Pulmonary artery endothelial cell (primary cell): ENCODE measurements at places on chromosomes 7 and 10. TPM values are rescaled to one million over a fixed set of nuclear protein-coding genes. Genes with fewer than 3 reads are reported as not detected.
A peak's percentile ranks its signal among the peaks of the same experiment; 100 is the strongest.

GPR26 gene
- not detected in 2 replicates for total RNA-seq

GRCh38 chr10:119872860-119873681, 428 bp upstream of the MCMBP start:
- peak; percentile 45 for DNase-seq

DNA sequence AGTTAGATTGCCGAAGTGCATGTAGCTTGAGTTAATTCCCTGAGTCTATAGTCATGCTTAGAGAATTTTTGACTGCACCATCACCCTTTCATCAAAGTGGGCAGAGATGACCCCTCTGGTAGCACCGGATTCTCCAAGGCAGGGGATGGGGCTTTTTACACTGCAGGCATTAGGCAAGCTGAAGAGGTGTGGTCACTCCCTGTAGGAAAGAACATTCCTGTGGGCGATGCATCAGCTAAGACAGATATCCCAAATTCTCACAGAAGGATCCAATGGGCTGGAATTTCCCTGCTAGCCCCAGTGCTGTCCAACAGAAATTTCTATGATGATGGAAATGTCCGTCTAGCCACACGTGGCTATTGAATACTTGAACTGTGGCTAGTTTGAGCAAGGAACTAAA, 118.2 kb downstream of the ADAM12 start:
- DNase-seq, result no peak

DRGX gene
- total RNA-seq, result not detected in 2 replicates

- peak; percentile 11 for DNase-seq
These were observed 12.0 kb upstream of the GSAP start for GRCh38 chr7:77427996-77428603.

IGF2BP3 gene
- total RNA-seq, result 58.8 and 81.2 TPM in 2 replicates

DNA sequence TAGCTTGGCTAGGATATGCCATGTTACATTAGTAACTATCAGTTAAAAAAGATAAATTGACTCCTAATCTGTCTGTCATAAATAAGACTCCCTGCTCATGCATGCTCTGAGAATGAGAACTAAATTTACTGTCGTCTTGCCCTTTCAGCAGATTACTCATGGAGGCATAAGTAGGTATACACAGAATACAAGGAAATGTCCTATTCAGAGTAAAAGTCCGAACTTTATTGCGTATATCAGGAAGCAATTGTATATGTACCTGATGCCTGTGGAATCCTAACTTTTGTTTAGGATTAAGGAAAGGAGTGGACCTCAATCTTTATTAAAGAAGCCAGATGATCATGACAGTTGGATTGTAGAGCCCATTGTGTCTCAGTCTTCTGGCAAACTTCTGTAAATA, 118.6 kb downstream of the THSD7A start:
- no peak for DNase-seq

- no peak for DNase-seq
These were observed 38.4 kb upstream of the ZNF438 start for GRCh38 chr10:31070025-31070424.

OR13A1 gene
- not detected in 2 replicates for total RNA-seq

GIMAP8 gene
- 68.3 and 104 TPM in 2 replicates for total RNA-seq

CRTAC1 gene
- 2.5 and 4.9 TPM in 2 replicates for total RNA-seq

SLC26A5 gene
- total RNA-seq, result not detected in 2 replicates

- peak; percentile 36 for DNase-seq
These were observed 117.4 kb downstream of the CABCOCO1 start for GRCh38 chr10:61779950-61780659.

- DNase-seq, result no peak
These were observed 140.1 kb upstream of the UNC5B start for GRCh38 chr10:71072131-71072822.

DNA sequence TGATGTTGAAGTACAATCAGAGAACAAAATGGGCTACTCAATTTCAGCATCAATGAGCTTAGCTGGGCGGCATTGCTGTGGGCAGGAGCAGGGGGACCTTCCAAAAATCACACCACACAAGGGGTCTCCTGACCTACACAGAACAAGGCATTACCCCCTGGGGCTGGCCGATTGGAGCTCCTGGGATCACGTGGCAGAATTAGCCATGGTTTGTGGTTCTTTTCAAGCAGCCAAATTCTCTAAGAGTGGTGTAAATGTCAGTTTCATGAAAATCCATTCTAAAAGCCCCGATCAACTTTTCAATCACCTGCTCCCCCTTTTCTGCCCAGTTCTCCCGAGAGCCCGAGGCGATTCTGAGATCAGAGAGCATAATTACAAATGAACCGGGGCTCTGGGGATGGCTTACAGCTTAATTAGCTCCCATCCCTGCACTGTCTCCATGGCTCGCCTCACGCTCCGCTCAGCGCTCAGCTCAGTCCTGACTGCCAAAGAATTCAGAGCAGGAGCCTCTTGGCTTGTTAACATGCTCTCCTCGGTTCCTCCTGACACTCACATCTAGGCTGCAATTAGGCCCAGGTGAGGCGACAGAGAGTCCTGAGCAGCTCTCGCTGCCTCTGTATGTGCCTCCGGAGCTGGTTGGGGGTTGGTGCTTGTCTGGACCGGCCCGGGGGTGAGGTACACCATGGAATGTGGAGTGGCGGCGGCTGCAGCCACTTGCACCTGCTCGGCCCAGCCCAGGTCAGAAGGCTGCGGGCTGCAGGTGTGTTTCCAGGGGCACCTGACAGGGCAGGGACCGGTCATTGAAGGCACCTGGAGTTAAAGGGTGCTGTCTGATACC, 111.8 kb downstream of the WDR11 start:
- no peak for DNase-seq

DNA sequence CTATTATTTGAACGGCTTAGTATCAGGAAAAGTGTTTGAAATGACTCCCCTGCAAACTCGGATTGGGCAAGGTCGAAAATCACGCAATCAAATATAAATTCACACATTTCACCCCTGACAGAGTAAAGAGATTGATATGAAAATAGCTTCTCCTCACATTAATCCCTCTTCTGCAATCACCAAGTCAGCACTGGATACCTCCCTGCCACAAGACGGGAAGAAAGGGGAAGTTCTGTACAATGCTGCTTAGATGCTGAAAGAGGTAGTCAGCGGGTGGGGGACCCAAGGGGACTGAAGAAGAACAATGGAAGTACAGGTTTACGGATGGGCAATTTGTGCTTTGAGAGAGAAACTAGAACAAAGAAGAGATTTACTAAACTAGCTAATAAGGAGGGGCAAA, 72.0 kb upstream of the ANK3 start:
- no peak for DNase-seq

DNA sequence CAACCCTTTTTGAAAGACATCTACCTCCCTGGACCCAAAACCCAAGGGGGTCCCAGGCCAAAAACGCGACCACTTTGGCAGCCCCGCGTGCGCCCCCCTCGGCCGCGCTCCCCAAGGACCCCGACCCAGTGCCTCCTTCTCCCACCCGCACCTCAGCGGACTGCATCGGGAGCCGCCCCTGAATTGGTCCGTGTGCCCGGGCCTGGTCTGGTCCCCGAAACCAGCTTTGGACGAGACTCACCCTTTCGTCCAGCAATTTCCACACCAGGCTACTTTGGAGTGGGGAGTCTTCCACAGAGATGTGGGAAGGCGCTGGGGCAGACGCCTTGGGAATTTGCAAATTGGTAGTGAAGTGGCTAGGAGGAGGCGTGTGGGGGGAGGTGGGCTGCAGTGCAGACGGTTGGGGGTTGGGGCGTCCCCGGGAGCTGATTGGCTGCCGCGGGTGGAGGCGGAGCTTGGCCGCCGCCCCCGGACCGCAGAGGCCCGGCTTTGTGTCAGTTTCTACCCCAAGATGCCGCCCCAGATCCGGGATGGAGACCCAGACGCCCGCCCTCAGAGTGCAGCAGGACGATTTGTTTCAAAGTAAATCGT, 16.9 kb downstream of the TCAF1 start:
- DNase-seq, result no peak

GRCh38 chr10:118339111-118339510, 3.0 kb downstream of the FAM204A start:
- no peak for DNase-seq

GRCh38 chr7:38760226-38760625, 129.1 kb upstream of the AMPH start:
- no peak for DNase-seq

CRYGN gene
- total RNA-seq, result not detected in 2 replicates

HHEX gene
- 46.5 and 50.5 TPM in 2 replicates for total RNA-seq

GRCh38 chr7:155021699-155022145, 18.8 kb upstream of the PAXIP1 start:
- no peak for DNase-seq

GPNMB gene
- total RNA-seq, result 0.35 and 0.59 TPM in 2 replicates

- peak; percentile 5 for DNase-seq
These were observed 36.4 kb downstream of the GDI2 start for GRCh38 chr10:5776881-5777197.

DNA sequence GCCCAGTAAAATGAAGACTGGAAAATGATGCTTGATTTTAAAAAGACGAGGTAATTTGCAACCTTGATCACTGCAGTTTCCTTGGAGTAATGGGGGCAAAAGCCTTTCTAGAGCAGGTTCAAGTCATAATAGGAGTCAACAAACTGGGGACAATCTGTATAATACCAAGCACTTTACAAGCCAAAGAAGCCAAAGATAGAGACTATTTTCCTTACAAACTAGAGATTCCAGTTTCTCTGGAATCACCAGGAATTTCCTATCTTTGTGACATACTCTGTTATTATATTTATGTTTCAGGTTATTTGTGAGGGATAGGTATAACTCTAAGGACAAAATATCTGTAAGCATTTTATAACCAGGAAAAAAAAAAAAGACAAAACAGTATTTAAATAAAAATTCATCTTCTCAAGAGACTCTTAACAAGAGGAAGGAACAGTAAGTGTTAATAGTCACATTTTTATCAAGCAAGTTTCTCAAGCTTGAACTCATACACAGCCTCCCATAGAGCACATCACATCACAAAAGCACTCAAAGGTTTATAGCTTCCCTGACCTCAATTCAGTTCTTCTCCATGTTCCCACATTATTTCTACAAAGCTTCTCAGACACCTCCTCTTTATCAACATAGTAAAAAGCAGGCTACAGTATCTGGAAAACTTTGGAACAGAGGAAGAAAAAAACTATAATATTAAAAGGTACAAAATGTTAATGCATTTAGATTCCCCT, 18.9 kb downstream of the JMJD1C start:
- no peak for DNase-seq

- no peak for DNase-seq
These were observed 647.6 kb downstream of the TNS3 start for GRCh38 chr7:46934198-46934825.

DNA sequence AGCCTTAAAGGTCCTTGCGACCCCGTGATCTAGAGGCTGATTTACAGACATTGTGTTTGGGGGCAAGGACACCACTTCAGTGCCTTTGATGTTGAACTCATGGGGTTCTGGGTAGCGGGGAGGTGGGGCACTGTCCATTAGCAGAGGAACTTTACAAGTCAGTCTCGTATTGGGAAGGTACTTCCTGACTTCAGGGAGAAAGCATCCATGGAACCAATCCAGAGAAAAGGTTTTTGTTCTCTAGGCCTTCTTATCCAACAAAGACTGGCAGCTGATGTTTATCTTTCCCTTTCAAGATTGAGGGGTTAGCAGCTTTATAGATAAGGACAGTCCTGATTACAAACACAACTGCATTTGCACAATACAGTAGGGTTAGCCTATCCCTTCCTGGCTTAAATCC, 2.8 kb downstream of the GTPBP10 start:
- no peak for DNase-seq

DNA sequence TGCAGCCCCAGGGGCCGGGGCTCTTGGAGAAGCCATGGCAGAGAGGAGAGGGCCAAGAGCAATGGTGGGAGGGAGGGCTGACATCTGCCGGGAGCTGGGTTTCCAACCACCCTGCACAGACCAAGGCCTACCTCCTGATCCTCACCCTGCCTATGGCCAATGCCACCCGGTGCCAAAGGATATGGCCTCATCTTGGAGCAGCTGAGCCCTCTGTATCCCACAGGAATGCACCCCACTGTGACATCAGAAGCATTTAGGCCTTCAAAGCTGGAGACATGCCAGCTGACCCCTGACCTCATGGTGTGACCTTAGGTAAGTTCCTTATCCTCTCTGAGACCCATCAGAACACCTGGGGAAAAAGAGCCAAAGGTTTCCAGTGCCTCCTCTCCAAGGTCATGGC, 113.6 kb upstream of the ZMIZ1 start:
- no peak for DNase-seq

GRCh38 chr10:51802030-51802429, 102.6 kb upstream of the CSTF2T start:
- DNase-seq, result no peak

TMEM213 gene
- not detected in 2 replicates for total RNA-seq

TBC1D12 gene
- 12.7 and 13.4 TPM in 2 replicates for total RNA-seq

CNTNAP2 gene
- not detected in 2 replicates for total RNA-seq

HOXA1 gene
- total RNA-seq, result 0.33 and 1.0 TPM in 2 replicates

GRCh38 chr7:36048902-36049240, 104.2 kb upstream of the EEPD1 start:
- DNase-seq, result no peak

- DNase-seq, result no peak
These were observed at the start of gene VPS37D for GRCh38 chr7:73667344-73668102. Gene VPS37D, plus strand, starts transcription at chr7:73667831. Its CDS starts 128 bp downstream, at chr7:73667959.

DNA sequence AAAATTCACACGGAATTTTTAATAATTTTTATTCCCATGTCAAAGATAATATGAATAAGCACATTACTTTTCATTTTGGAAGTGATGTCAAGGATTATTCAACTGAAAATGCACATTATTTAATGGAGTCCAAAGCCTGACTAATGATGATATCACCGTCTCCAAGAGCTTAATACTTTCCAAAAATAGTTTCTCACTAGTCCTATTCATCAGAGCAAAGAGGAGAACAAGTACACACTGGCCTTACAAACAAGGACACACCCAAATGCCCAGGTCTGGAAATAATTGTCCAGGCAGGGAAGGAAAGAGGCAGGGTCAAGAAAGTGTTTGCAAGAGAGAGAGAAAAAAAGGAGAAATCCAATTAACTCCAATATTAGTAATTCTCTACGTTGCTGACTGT, 216.8 kb upstream of the CCDC6 start:
- no peak for DNase-seq

- no peak for DNase-seq
These were observed 39.6 kb downstream of the TET1 start for GRCh38 chr10:68599771-68600040.

GRCh38 chr10:92773776-92774175, 74.5 kb upstream of the EXOC6 start:
- DNase-seq, result no peak

FGL2 gene
- 0.25 and 0.26 TPM in 2 replicates for total RNA-seq

- no peak for DNase-seq
These were observed 435.6 kb upstream of the FOXK1 start for GRCh38 chr7:4246536-4246935.

- DNase-seq, result no peak
These were observed 174.8 kb downstream of the DKK1 start for GRCh38 chr10:52488606-52489485.
